ENCODE measurements at places on chromosomes 16 and 17.

GRCh38 chr16:3597226-3597625 is 14.2 kb downstream of the SLX4 start:
- no peak for DNase-seq

- DNase-seq: no peak
Observed at GRCh38 chr17:79747508-79748294, 17.0 kb downstream of the ENPP7 start.

DNA sequence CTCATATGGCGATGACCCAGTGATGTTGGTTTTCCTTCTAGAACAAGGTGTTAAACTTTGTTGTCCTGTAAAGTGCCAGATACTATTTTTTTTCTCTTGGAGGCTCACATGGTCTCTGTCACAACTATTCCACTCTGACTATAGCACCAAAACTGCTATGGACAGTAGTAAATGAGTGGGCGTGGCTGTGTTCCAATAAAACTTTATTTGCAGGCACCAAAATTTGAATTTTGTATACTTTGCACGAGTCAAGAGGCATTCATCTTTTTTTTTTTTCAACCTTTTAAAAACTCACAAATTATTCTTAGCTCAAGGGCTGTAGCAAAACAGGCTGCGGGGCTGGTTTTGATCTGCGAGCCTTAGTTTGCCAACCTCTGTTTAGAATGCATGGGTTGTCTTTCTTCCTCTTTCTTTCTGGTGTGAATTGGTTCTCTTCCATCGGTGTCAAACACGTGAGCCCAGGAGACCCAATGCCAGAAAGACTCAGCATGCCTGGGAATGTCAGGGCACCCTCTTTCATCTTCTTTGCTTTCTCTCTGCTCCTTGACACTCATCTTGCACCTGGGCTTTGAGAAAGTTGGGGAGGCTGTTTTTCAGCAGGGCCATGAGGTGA is 2.1 kb downstream of the SYT17 start:
- no peak for DNase-seq

DNA sequence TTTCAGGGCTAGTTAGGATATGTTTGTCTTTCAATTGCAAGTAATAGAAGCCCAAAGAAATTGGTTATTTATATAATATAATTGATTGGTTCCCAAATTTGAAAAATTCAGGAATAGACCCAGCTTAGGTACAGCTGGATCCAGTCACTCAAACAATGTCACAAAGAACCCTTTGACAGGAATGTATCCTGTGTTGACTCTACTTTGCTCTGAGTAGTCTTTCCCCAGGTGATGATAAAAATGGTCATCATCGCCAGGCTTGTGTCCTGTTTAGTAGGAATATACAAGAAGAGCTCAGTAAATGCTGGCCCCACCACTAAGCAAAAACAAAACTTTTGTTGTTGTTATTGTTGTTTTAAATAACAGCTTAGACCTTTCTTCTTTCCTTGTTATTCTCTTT is 35.0 kb downstream of the MAPT start:
- no peak for DNase-seq

GRCh38 chr16:66932076-66932475 is 2.1 kb downstream of the CIAO2B start:
- DNase-seq: no peak

- DNase-seq: no peak
Observed at GRCh38 chr16:57612494-57612893, 15.9 kb upstream of the ADGRG1 start.

DNA sequence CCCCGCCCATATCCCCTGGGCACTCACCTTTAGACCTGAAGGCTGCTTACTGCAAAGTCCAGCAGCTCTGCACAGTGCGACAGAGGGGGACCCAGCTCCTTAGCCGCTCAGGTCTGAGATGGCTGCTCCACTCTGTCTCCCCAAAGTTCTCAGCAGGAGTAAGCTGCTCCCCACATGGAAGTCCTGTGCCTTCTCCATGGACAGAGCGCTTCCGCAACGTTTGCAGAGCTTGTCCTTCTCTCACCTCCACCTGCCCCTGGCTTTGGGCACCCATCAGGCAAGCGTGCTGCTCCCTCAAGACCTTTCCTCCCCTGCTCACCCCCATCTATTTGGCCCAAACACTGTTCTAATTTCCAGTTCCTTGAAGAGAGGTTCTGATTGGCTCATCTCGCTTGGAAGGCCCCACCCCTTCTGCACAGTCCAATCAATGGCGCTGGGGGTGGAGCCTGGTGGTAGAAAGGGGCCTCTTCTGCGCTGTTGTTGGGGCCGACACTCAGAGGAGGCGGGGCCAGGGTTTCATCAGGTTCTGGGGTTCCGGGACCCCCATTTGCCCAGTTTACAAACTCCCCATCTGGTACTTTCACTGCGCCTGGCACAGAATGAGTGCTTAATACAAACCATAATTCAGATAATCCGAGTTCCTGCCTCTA is 137.2 kb downstream of the CYLD start:
- DNase-seq: no peak

DNA sequence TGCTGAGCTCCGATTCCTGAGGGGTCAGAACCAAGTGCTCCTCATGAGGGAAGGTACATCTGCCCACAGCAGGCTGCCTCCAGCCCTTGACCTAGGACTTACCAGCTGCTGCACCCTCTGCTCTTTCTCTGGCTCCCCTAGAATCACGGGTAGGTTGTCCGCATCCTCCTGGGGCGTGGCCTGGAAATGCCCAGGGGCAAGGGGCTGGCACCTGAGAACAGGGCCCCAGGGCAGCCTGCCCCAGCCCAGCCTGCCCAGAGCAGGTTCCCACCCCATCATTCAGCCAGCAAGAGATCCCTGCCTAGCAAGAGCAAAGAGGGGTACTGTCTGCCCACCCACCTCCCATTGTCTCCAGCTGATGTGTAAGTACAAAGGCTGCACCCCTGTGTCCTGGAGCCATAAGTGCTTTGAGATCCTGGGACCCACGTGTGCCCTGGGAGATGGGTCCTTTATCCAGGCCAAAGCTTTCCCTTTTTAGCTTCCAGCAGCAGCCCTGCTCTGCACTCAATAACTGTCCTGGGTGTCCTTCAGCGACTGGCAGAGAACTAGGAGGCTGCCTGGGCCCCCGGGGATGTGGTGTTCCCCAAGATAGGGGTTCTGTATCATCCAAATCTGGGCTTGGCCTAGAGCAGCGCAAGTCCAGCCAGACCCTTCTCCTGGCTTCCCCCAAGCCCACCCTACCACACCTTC is 5.1 kb downstream of the TSPOAP1 start:
- no peak for DNase-seq

- no peak for DNase-seq
Observed at GRCh38 chr17:27486741-27487140, 30.5 kb downstream of the KSR1 start.

GRCh38 chr16:54316095-54316889 is 29.7 kb upstream of the IRX3 start:
- no peak for DNase-seq

GRCh38 chr17:21463779-21464407 is 87.7 kb downstream of the KCNJ12 start:
- DNase-seq: no peak

DNA sequence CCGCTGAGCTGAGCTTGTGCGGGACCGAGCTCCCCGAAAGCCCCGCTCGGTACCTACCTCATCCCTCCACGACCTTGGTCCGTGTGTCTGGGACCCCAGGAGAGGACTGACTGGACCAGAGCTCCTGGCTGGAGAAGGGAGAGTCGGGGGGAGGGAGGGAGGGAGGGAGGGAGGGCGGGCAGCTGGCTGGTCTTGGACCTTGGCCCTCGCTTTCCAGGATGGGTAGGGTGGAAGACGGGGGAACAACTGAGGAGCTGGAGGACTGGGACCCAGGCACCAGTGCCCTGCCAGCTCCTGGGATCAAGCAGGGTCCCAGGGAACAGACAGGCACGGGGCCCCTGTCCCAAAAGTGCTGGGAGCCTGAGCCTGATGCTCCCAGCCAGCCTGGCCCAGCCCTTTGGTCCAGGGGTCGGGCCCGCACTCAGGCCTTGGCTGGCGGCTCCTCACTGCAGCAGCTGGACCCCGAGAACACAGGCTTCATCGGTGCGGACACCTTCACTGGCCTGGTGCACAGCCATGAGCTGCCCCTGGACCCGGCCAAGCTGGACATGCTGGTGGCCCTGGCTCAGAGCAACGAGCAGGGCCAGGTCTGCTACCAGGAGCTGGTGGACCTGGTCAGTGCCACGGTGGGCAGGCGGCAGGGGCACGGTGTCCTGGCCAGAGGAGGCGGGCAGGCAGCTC is 553 bp downstream of the RHBDL1 start:
- no peak for DNase-seq

DNA sequence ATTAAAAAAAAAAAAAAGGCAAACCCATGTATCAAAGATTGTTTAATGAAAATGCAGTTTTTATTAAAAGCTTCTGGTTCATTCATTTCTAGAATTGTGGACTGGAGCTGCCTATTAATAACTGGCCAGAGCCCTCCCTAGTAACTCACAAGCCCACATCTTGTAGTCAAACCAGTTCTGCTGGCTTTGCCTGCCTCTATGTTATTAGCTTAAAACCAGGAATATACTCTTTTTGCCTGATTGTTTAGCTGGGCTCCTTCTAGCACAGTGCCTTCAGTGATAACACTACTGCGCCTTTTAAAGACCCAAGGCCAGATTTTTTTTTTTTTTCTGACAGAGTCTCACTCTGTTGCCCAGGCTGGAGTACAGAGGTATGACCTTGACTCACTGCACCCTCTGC is 26.0 kb downstream of the TAC4 start:
- no peak for DNase-seq

- no peak for DNase-seq
Observed at GRCh38 chr17:4604111-4604644, 19.8 kb downstream of the SMTNL2 start.

- DNase-seq: no peak
Observed at GRCh38 chr16:83200005-83200779, 573.4 kb downstream of the CDH13 start.

GRCh38 chr16:85908889-85909589 is 10.1 kb downstream of the IRF8 start:
- no peak for DNase-seq

DNA sequence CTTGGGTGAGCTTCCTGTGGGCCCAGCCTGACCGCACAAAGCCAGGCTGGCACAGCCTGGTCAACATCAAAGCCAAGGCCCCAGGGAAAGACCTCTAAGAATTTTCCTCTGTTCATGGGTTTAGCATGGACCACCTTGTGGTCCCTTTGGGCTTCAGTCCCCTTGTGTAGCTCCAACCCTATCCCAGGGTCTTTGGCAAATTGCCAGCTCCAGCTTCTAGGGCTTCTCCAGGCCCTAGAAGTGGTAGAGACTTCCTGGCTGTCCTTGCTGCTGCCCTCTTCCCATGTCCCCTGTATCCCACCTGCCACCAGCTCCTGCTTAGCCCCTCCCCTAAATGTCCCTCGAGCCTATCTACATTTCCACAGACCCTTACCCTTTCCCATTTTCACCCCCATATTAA is 9.7 kb upstream of the ITGA3 start:
- no peak for DNase-seq

- no peak for DNase-seq
Observed at GRCh38 chr16:67277999-67278772, 1.1 kb upstream of the PLEKHG4 start.

DNA sequence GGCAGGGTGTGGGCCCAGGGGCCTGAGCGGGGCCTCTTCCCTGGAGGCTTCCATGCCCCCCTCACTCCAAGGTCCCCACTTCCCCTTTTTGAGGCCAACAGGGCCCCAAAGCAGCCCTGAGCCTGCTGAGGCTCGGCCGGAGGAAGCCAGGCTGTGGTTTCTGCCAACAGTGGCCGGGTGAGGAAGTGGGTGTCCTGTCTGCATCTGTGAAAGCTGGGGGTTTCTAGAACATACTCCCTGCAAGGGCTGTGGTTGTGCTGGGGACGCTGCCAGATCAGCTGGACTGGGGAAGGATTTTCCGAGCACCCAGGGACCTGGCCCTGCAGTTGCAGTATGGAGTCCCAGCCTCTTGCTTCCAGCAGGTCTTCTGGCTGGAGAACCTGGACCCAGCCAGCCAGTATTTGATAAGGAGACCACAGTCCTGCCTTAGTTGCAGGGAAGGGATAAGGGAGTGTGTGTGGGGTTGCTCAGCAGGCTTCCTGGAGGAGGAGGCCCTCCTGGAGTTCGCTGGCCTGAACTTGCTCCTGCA is 15.7 kb downstream of the ADCY7 start:
- DNase-seq: peak; percentile 78

DNA sequence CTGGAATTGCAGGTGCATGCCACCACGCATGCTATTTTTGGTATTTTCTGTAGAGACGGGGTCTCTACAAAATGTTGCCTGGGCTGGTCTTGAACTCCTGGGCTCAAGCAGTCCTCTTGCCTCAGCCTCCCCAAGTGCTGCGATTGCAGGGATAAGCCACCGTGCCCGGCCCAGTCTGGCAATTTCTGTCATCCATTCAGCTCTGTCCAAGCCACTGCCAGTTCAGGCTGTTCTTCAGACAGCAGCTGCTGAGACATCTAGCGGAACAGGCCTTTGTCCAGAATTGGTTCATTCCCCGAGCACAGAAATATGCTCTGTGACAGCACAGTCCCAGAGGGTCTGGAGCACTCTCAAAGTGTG is 5.4 kb downstream of the SLC47A1 start:
- no peak for DNase-seq

DNA sequence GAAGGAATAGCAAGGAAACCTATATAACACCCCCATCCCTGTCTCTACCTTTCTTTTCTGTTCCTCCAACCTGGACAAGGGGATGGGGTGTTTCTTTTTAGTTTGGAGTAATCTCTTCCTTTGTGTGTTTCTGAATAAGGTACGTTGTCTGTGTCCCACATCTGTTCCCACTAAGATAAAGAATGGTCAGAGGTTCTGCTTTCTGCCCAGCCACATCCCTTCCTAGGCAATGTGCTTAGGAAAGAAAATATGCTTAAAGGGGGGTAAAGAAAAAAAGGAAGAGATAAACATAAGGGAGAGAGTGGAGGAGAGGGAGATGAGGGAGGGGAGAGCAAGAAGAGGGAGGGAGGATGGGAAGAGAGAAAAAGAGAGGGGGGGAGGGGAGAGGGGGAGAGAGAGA is 35.1 kb downstream of the SLC6A2 start:
- no peak for DNase-seq

- no peak for DNase-seq
Observed at GRCh38 chr16:76800196-76800595, 390.8 kb upstream of the MON1B start.

DNA sequence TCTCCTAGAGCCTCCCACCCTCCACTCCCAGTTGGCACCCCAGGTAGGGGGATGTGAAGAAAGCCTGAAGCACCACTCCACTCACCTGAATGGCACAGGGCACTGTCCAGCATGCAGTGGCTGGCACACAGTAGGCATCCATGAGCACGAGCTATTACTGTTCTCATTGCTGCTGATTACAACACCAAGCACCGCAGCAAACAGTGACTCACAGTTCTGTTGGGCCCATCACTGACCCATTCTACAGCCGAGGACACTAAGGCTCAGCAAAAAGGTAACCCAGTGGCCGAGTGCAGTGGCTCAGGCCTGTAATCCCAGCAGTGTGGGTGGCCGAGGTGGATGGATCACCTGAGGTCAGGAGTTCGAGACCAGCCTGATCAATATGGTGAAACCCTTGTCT is 2.7 kb downstream of the ZSCAN10 start:
- no peak for DNase-seq

- DNase-seq: no peak
Observed at GRCh38 chr16:56684926-56685590, 2.8 kb downstream of the MT1X start.
